ENCODE measurements at places on chromosomes 7 and 10. TPM values are rescaled to one million over a fixed set of nuclear protein-coding genes. Genes with fewer than 3 reads are reported as not detected.

The WDR86 gene
- total RNA-seq, result 0.25 TPM

The OPN1SW gene
- total RNA-seq, result not detected

The XRCC2 gene
- total RNA-seq, result 1.1 TPM

The CAV1 gene
- 1,092 TPM for total RNA-seq

The STEAP1B gene
- 45.1 TPM for total RNA-seq

The PAX4 gene
- not detected for total RNA-seq

The GPRIN2 gene
- total RNA-seq, result not detected

The PTPRN2 gene
- total RNA-seq, result not detected

GRCh38 chr7:16961641-16962040, 79.9 kb upstream of the AGR3 start:
- H3K27me3 ChIP-seq, result no peaks in the 10 kb centered on the region
- peaks cover 25% of the 10 kb centered on the region for H3K4me1 ChIP-seq
- H3K4me3 ChIP-seq, result peak overlapping the region; percentile 34
- H3K27ac ChIP-seq, result peak overlapping the region; percentile 52
- H3K36me3 ChIP-seq, result no peaks in the 10 kb centered on the region

DNA sequence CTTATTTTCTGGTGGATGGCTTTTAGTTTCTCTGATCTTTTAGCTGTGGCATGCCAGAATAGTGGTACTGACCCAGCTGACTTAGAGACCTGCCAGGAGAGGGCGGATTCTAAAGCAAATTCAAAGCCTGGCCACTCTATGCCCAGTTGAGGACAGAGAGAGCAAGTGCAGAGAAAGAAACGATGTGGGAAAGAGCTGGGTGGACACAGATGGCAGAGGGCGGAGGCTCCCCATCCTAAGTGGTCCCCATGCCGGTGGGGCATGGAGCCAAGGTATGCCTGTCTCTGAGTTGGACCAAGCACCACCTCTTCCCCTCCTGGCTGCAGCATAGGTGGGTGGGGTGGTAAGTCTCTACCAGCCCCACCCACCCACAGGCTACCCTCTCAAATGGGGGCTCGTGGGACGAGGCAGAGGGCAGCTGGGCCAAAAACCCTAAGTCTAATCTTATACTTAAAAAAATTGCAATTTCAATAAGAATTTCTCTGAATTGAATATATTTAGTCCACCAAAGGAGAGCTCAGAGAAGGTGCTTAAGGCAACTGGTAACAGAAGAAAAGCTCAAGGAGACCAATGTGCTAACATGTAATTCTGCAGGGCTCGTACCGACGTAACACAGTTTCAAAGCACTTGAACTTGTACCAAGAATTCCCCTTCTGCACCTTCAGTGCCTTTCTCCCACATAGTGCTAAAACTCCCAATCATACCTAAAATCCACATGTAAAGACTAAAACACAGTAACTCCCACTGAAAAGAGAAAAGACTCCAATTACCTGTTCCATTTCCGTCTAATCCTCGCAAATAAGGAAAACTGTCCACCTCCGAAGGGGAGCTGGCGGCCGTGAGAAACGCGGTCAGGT, 85.7 kb upstream of the NMT2 start:
- H3K27ac ChIP-seq, result no peak overlapping the region
- no peaks in the 10 kb centered on the region for H3K27me3 ChIP-seq
- no peaks in the 10 kb centered on the region for H3K36me3 ChIP-seq

DNA sequence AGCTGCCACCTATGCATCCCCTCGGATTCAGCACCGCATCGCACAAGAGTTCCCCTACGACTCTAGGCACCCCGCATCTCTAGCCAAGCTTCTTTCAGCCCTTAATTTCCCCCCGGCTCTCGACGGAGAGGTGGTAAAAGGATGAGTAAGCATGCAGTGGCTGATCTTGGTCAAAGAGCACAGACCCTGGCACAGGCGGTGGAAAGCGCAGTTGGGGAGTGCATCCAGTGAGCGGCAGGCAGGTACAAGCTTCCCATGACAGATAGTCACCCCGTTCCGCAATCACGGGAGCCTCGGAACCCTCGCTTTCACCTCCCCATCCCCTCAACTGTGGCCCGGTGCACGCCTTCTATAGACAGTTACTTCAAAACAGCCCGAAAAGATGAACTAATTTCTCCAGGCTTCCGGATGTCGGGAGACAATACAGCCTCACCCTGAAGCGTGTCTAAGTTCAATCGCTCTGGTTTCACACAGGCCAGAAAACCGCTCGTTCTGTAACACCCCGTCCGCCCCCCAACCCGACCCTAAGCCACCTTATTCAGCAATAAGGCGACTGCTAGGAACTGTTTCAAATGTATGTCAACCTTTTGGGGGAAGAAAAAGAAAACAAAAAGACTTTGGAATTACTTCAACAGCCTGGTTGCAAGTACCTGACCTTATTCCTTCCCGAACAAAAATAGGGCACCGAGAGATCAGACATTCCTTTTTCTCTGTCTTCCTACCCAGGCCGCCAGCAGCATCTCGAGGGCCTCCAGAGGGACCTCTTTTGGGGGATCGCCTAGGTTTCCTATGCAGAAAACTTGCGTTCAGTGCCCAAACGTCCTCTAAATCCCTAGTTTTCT, 1.4 kb downstream of the RHEB start:
- peaks cover 10% of the 10 kb centered on the region for H3K4me1 ChIP-seq
- DNase-seq, result peak; percentile 73
- H3K4me3 ChIP-seq, result peak overlapping the region; percentile 84
- H3K27me3 ChIP-seq, result no peaks in the 10 kb centered on the region
- no peaks in the 10 kb centered on the region for H3K36me3 ChIP-seq

GRCh38 chr7:83520726-83521125, 128.2 kb downstream of the SEMA3E start:
- H3K4me1 ChIP-seq, result 0 out of 2 replicates have a peak, but pooled peaks cover 6% of the 10 kb centered on the region
- no peak for DNase-seq
- H3K4me3 ChIP-seq, result no peak overlapping the region
- no peak overlapping the region for H3K27ac ChIP-seq

DNA sequence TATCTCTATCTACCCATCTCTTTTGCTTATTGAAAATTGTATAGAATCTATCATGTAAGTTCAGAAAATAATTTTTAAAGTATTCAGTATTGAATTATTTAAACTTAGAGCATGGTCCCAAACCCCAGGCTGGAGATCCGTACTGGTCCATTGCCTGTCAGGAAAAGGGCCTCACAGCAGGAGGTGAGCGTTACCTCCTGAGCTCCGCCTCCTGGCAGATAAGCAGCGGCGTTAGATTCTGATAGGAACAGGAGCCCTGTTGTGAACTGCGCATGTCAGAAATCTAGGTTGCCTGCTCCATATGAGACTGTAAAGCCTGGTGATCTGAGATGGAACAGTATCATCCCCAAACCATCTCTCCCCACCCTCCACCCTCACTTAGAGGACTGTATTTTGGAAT, 266.0 kb upstream of the CNTNAP2 start:
- no peaks in the 10 kb centered on the region for H3K4me1 ChIP-seq
- no peak overlapping the region for H3K27ac ChIP-seq
- no peak overlapping the region for H3K4me3 ChIP-seq
- H3K36me3 ChIP-seq, result no peaks in the 10 kb centered on the region
- DNase-seq, result no peak

GRCh38 chr10:839550-840205, 91.8 kb downstream of the LARP4B start:
- no peak overlapping the region for H3K27ac ChIP-seq
- H3K4me3 ChIP-seq, result no peak overlapping the region
- peaks cover 13% of the 10 kb centered on the region for H3K4me1 ChIP-seq
- no peaks in the 10 kb centered on the region for H3K27me3 ChIP-seq
- no peak for DNase-seq

GRCh38 chr10:14567421-14567820, 207.3 kb downstream of the FAM107B start:
- H3K27me3 ChIP-seq, result no peaks in the 10 kb centered on the region
- H3K36me3 ChIP-seq, result no peaks in the 10 kb centered on the region
- H3K27ac ChIP-seq, result no peak overlapping the region
- H3K4me1 ChIP-seq, result no peaks in the 10 kb centered on the region
- no peak for DNase-seq

DNA sequence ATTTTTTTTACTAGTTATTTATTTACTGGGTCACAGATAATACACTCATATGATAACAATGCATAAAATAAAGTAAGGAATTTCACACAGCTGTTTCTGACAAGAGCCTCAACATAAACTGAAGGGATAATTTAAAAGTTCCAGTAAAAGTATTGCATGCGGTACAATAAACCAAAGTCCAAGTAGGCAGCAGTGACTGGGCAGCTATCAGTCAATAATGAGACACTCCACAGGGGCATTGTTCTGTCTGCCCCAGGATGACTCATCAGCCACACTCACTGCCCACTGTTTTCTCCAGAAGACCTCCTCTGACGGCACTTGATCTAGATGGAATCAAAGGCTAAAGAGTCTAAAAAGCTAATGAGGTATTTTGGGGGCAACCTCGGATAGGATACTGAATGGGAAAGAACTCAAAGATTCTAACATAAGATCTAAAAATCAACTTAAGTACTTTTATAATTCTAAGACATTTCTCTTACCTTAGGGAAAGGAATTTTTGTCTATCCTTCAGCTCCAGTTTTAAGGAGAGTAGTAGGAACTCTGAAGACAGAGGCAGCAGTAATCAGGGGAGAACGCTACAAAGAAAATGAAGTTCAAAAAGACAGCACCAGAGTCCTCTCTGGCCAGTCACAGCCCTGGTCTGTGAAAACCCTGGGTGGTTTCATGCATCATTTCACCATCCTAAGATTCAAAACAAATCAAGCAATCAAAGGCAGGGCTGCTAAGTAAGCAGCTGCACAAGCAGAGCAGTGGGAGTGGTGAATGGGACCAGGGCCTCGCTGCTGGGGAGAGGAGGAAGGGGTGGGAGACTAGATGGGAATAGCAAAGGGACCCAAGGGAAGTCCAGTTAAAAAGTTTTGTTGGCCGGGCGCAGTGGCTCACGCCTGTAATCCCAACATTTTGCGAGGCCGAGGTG, 175.1 kb downstream of the AVL9 start:
- DNase-seq, result peak; percentile 46
- no peaks in the 10 kb centered on the region for H3K27me3 ChIP-seq
- no peaks in the 10 kb centered on the region for H3K36me3 ChIP-seq
- H3K4me1 ChIP-seq, result peaks cover 22% of the 10 kb centered on the region
- 0 out of 2 replicates have a peak overlapping the region, but pooled peaks have one; percentile 69 for H3K27ac ChIP-seq

- no peak overlapping the region for H3K27ac ChIP-seq
- no peaks in the 10 kb centered on the region for H3K4me1 ChIP-seq
- no peaks in the 10 kb centered on the region for H3K36me3 ChIP-seq
- no peak for DNase-seq
- no peaks in the 10 kb centered on the region for H3K27me3 ChIP-seq
Observed at GRCh38 chr7:17743316-17743715, 197.0 kb downstream of the SNX13 start.

- H3K27ac ChIP-seq, result peak overlapping the region; percentile 90
- peaks cover 47% of the 10 kb centered on the region for H3K4me1 ChIP-seq
- H3K36me3 ChIP-seq, result no peaks in the 10 kb centered on the region
- peak; percentile 90 for DNase-seq
- no peaks in the 10 kb centered on the region for H3K27me3 ChIP-seq
Observed at GRCh38 chr7:47600199-47601118, 18.5 kb upstream of the TNS3 start.

- H3K27me3 ChIP-seq, result no peaks in the 10 kb centered on the region
- peak; percentile 95 for DNase-seq
- peak overlapping the region; percentile 98 for H3K27ac ChIP-seq
- H3K4me3 ChIP-seq, result peak overlapping the region; percentile 46
- H3K36me3 ChIP-seq, result no peaks in the 10 kb centered on the region
- peaks cover 44% of the 10 kb centered on the region for H3K4me1 ChIP-seq
Observed at GRCh38 chr7:46291050-46291438, 370.0 kb upstream of the IGFBP3 start.

- H3K27ac ChIP-seq, result peak overlapping the region; percentile 53
- peaks cover 56% of the 10 kb centered on the region for H3K4me1 ChIP-seq
- peak; percentile 57 for DNase-seq
- no peaks in the 10 kb centered on the region for H3K27me3 ChIP-seq
- peak overlapping the region; percentile 21 for H3K4me3 ChIP-seq
Observed at GRCh38 chr10:34581801-34582532, 233.1 kb downstream of the PARD3 start.

DNA sequence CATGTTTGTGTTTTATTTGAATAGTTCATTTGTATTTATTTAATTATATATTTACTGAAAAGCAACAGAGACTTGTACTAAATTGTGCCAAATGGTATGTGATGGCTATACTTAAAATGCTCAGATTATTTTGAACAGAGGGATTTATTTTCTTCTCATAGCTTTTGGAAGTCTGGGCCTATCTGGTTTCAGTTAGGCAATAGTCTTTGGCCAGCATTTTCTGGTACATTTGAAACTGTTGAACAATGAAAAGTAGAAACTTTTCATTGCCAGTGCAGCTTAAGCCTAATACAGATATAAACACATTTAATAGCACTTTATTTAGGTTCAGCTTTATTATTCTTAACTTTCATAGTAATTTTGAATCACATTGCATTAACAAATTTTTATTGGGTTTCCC, 188.0 kb downstream of the TAX1BP1 start:
- no peak for DNase-seq
- peaks cover 7% of the 10 kb centered on the region for H3K4me1 ChIP-seq
- no peak overlapping the region for H3K4me3 ChIP-seq
- no peak overlapping the region for H3K27ac ChIP-seq

- H3K4me1 ChIP-seq, result no peaks in the 10 kb centered on the region
- no peaks in the 10 kb centered on the region for H3K27me3 ChIP-seq
- H3K27ac ChIP-seq, result no peak overlapping the region
- no peak for DNase-seq
- H3K36me3 ChIP-seq, result no peaks in the 10 kb centered on the region
- no peak overlapping the region for H3K4me3 ChIP-seq
Observed at GRCh38 chr7:23615331-23615730, 18.1 kb downstream of the CCDC126 start.

GRCh38 chr7:19133886-19134285, 11.3 kb downstream of the FERD3L start:
- peak; percentile 39 for DNase-seq
- no peaks in the 10 kb centered on the region for H3K27me3 ChIP-seq
- H3K4me1 ChIP-seq, result peaks cover 6% of the 10 kb centered on the region
- no peaks in the 10 kb centered on the region for H3K36me3 ChIP-seq
- no peak overlapping the region for H3K27ac ChIP-seq

DNA sequence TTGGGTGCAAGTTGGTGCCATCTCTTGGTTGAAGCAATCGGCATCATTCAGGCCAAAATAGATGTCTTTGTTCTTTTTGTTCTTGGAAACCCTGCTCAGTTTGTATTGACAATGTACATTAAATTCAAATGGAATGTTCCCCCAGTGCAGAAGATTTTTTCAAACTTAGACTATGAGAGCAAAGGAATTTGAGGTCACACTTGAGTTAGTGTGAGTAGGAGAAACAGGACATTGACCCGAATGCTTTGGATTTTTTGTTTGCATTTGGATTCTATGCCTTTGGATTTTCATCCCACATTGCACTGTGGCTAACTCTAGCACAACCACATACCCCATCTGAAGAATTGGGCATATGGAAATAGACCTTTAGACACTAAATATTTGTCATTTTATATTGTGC, 480.0 kb downstream of the GALNT17 start:
- H3K4me1 ChIP-seq, result no peaks in the 10 kb centered on the region
- no peak overlapping the region for H3K4me3 ChIP-seq
- H3K27ac ChIP-seq, result no peak overlapping the region
- H3K36me3 ChIP-seq, result no peaks in the 10 kb centered on the region
- no peak for DNase-seq

Measured in GM23248 (cell line).